B cell (primary cell): ENCODE measurements at places on chromosomes 5 and 9. TPM values are rescaled to one million over a fixed set of nuclear protein-coding genes. Genes with fewer than 3 reads are reported as not detected.

The LRSAM1 gene
- 31.5 and 39.8 TPM in 2 replicates for total RNA-seq

The MARCOL gene
- total RNA-seq = not detected in 2 replicates

The RANBP3L gene
- not detected in 2 replicates for total RNA-seq

The PCDHB11 gene
- total RNA-seq = not detected in 2 replicates

The LCN15 gene
- not detected in 2 replicates for total RNA-seq

The SELENOP gene
- 0.12 TPM in 1 of 2 replicates, not detected in the other for total RNA-seq

The ATP6V0E1 gene
- total RNA-seq = 116 and 127 TPM in 2 replicates

DNA sequence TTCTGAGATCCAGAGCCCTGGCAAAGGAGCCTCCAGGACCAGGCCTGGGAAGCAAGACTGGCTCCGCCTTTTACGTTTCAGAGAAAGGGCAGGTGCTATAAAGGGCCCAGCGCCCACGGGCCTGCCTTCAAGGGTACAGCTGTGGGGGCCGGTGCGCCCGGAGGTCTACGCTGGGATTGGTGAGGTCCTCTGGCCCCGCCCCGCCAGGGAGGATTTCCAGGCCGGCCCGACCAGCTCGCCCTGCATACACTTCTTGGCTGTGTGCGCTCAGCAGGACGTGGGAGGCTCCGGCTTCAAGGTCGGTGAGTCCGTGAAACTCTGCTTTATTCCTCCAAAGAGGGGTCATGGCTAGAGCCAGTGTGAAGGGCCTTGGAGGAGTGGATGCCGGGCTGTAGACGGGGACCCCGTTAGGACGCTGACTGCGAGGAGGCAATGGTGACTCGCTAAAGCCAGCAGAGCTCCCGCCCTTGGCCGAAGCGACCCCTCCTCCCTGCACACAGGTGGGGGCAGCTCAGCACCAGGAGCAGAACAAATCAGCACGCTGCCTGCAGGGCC, at the start of gene CKMT2:
CKMT2 (plus strand) TSS at position 243 of the 555 bp plus-strand sequence. CDS start 17,811 bp downstream, outside the sequence.
- DNase-seq = no peak

DNA sequence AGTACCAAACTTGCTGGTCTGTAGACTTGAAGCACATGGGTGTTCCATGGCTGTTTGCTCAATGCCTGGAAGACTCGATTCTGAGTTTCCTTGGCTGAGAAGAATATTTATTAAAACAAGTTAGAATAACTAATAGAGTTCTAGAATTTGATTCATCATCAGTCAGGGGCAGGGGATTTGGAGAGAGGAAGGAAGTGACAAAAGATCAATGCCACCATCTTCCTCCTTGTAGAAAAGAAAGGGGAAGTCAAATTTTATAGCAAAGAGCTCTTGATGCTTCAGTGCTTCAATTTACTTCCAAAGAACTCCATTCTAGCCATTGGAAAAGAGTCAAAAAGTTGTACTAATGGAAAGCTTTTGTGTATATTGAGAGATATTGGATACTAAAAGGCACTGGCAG, 236.3 kb downstream of the MCTP1 start:
- DNase-seq = no peak

DNA sequence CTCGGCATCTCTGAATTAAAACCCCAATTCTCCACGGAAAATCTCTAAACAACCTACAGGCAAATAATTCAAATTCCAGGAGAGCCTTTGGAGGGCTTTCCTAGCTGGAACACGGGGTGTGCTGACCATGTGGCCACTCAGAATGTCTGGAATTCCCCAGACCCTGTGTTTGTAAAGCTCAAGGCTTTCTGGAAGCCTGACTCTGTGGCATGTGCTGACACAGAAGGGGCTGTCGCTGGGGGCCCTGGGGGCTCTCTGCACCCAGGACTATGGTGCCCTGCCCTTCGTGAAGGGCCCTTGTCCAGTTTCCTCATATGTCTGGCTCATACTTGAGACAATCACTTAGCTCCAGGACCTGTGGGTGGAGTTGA, 29.0 kb upstream of the BOD1 start:
- DNase-seq = no peak

GRCh38 chr5:150181766-150182545, 7.9 kb upstream of the SLC6A7 start:
- no peak for DNase-seq

GRCh38 chr5:19099195-19099594, 888.8 kb downstream of the CDH18 start:
- no peak for DNase-seq

DNA sequence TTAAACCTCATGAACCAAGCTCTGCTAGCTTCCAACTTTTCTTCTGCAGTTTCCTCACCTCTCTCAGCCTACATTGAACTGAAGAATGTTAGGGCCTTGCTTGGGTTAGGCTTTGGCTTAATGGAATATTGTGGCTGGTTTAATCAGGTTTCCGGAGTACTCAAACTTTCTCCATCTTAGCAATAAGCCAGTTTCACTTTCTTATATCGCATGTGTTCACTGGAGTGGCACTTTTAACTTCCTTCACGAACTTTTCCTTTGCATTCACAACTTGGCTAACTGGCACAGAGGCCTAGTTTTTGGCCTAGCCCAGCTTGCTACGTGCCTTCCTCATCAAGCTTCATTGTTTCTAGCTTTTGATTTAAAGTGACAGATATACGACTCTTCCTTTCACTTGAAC, 81.0 kb upstream of the MAST4 start:
- peak; percentile 77 for DNase-seq
